NCI-H1092 (cell line): ENCODE measurements at places on chromosomes 12 and 14.
A peak's percentile ranks its signal among the peaks of the same experiment; 100 is the strongest.

DNA sequence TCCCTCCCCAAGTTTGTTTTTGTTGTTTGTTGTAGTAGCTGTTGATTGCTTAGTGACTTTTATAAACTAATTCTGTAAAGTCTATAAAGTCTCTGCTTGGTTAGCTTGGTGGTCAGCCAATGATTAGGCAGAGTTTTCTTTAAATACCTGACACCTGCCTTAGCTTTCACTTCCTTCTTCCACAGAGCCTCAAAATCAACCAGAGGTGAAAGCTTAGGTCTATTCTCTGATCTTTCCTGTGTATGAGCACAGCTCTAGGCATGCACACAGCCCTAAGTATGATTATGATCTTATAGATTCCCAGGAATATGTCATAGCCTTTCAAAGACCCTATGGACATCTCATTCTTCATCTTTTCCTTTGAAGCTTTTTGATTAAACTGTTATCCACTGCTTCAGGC lies 514.7 kb downstream of the AACS start:
- DNase-seq: no peak

GRCh38 chr14:25108959-25109358 lies 59.0 kb upstream of the STXBP6 start:
- peak; percentile 17 for DNase-seq

DNA sequence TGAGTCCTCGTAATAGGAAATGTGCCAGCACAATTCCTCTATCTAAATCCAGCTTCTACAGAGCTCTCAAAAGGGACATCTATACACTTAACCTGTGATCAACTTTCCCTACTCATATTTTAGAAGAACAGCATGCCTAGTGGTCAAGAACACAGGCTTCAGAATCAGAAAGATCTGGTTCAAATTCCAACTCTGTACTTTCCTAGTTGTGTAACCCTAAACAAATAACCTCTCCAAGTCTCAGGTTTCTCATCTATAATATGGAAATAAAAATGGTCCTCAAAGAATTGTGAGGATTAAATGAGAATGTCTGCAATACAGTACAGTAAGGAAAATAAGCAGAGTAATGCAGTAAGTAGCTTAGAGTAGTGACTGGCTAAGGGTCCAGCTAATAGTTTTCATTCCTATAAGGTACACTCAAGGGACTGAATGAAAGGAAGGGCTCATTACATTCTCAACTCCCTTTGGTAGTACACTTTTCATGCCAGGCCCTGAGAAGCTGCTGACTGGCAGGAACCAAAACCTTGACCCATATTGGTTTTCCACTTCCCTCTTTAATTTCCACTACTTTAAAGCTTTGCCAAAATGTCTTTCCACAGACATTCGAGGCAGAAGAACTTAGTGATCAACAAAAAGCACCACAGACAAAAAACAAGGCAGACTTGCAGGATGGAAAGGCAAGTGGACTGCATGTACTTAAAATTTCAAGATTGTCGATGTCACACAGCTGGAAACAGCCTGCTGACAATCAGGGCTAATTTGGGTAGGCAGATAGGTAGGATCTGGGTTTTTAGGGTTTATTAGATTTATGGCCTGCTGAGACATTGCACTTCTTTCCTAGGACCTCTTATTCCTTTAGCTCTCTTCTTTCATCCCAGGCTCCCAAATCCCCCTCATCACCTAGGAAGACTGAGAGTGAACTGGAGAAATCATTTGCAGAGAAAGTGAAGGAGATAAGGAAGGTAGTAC lies 4.3 kb downstream of the CCDC196 start:
- no peak for DNase-seq

- DNase-seq: no peak
Observed at GRCh38 chr12:65885312-65885711, 61.0 kb downstream of the HMGA2 start.
